ENCODE measurements at places on chromosomes 5 and 9. TPM values are rescaled to one million over a fixed set of nuclear protein-coding genes. Genes with fewer than 3 reads are reported as not detected.

Gene GABRA6
- total RNA-seq = not detected

- no peak for DNase-seq
Measured at GRCh38 chr5:143213231-143213850, 190.1 kb downstream of the NR3C1 start.

Gene DMGDH
- total RNA-seq = 0.87 TPM

Gene GRM6
- not detected for total RNA-seq

GRCh38 chr9:97761879-97762278, 64.7 kb upstream of the XPA start:
- DNase-seq = no peak

DNA sequence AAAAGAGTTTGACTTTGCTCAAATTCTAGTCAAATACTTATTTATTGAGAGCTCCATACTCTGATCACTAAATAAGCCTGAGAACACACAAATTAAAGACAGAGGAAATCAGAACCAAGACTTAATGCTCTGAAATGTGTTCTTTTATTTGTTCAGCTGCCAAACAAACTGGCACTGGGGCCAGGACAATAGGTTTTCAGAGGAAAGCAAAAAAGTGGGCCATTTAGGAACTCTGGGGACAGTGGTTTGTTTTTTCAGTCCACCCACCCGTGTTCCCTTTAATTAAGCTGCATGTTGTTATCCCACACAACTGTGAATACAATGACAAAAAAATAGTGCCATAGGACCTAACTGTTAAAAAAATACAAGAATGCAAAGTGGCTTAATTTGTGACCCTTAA, 95.4 kb upstream of the RETREG1 start:
- DNase-seq = no peak

Gene CD14
- total RNA-seq = 1.8 TPM

DNA sequence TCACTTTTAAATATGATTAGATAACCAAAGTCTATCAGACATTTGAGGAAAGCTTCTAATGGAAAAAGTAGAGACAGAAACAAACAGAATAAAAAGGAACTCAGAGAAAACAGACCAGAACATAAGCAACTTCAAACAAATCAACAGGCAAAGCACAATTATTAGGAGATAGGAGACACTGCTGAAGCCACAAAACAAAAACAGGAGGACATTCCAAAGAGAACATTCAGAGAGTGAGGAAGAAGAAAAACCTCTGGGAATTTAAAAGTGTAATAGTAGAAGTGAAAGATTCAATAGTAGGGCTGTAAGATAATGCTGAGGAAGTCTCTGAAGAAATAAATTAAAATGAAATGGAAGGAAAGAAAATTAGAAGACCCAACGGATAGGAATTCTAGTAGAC, 83.2 kb upstream of the TBCA start:
- no peak for DNase-seq

DNA sequence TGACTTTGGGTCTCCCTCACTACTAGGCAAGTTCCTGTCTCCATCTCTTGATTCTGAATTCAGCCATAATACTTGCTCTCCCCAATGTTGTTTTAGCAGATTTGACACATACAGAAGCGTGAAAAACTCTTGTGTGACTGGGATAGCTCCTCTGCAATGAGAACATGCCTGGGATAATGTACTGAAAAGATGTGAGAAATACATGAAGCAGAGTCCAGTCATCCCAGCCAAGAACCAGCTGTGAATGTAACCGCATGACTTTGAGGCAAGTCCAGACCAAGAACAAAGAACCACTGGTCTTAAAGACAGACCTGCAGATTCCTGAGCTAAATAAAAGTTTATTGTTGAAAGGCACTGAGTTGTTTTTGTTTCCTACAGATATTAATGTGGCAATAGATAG, 135.0 kb downstream of the NMUR2 start:
- no peak for DNase-seq

DNA sequence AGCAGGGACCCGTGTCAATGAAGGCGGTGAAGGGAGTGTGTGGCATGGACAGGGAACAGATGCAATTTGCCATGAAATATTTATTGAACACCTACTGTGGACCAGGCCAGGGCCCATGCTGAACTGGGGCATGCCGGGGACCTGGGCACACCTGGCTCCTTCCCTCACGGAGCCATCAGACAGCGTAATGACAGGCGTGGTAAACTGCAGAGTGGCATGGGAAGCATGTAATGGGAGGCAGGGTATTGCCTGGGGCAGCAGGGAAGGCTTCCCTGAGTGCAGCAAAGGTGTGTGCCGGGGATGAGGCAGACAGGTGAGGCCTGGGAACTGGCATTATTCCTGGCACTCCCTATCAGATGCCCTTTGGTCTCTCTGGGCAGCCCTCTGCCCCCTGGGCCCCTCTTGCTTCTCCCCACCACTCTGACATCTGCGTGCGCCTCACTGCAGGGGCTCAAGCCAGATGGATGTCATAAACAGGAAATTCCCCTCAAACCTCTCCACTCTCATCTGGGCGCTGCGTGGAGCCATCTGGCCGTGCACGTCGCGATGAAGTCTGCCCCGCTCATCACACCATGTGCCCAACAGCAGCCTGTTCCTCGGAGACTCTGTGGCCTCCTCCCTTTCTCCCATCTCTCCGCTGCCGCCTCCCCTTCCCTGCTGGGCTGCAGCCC, 67.6 kb downstream of the HMCN2 start:
- DNase-seq = no peak

Gene JMY
- total RNA-seq = 20.4 TPM

DNA sequence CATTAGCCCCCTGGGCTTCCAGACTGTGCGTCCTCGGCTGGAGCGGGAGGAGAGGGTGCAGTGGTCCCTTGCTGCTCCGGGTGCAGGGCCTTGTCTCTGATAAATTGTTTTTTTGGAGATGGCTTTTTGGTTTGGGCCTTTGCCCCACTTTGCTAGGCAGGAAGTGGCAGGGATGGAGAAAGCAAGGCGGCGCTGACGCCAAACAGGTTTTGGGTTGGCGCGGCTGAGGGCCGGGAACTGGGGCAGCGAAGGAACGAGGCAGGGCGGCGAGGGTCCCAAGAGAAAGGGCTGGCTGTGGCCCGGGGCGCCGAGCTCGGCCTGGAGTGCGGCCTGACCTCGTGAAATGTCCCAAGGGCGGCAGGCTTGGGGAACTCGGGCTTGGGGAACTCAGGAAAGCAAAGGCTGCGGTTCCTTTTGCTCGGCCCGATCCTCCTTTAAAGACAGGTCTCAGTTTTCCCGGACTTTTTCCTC, 4.1 kb downstream of the LHX2 start:
- no peak for DNase-seq

DNA sequence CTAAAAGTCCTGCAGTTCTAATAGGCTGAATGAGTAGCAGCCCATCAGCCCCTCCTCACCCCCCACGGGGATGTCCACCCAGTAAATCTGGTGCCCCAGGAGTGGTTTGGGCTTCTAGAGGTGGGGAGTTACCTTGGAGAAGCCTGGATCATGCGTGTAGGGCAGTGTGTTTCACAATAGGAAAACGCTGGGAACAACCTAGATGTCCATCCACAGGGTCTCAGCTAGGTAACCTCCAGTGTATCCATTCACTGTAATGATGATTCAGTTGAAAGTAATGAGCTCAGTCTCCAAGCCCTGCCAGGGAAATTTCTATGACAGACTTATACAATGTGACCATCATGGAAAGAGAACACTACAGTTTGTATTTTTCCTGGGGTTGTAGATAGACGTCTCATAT, 51.8 kb downstream of the NDST1 start:
- no peak for DNase-seq

GRCh38 chr5:159883522-159883950, 32.7 kb upstream of the ADRA1B start:
- no peak for DNase-seq

GRCh38 chr5:62041156-62041756, 264.8 kb upstream of the KIF2A start:
- no peak for DNase-seq

- DNase-seq = no peak
Measured at GRCh38 chr5:116922532-116922931, 347.9 kb upstream of the SEMA6A start.

GRCh38 chr9:126347911-126348760, 21.5 kb downstream of the MVB12B start:
- DNase-seq = peak; percentile 18

- DNase-seq = no peak
Measured at GRCh38 chr5:174535669-174536068, 188.7 kb upstream of the MSX2 start.

DNA sequence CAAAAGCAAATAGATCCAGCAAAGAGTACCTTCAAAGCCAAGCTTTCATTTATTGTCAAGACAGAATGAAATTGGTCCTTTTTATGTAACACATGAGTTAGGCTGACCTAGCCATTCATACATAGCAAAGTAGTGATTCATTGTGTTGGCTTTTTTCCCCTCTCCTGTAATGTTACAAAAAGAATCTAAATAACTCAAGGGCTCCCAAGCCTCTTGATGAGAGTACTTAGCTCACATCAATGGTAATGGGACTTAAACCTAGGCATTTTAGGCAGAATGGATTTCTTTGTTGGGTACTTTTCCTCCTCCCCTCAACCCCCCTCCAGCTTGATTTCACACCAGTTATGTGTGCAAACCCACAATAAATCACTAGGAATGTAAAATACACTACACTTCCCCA, 123.7 kb downstream of the EBF1 start:
- no peak for DNase-seq

DNA sequence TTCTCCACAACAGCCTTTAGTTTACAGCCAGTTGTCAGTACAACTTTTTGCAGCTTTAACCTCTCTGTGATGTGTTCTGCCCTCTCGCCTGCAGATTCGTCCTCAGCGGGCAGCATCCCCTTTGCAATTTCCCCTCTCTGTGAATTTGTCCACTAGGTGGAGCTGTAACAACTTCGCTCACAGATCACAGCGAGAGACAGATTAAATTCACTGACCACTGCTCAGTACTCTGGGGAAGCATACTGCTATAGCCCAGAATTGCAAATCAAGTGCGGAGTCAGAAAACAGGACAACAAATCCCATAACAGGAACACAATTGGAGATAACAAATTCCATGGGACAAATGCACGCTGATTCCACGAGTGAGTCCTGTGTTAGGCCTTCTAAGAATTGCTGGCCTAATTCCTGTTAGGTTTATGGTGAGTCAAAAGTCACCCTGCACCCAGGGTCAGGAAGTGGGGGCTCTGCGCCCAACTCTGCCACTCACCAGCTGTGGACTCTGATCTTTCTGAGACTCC, 2124.9 kb downstream of the MAT2B start:
- peak; percentile 20 for DNase-seq

Gene NPDC1
- total RNA-seq = 0.39 TPM

DNA sequence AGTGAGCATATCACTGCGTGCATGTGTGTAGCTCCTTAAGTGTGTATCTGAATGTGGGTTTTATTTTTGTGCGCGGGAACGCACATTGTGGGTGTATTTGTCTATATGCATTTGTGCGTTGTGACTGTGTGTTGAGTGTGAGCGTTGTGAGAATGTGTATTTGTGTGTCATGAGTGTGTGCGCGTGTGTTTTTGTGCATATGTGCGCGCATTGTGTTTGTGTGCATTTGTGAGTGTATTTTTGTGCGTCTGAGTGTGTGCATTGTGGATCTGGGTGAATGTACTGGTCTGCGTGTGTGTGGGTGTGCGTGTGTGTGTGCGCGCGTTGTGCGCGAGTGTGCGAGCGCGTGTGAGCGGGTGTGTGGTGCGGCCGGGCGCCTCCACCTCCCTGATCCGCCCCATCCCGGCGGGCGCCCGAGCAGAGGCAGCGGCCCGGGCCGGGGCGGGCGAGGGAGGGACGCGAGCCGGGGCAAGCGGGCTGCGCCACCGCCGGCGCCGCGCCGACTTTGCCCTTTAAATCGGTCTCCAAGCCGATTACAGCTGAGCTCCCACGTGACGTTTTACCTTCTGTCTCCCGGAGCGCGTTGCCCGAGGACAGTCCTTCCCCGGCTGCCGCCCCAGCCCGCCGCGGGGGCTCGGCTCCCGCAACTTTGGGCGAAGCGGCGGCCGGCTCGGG, at the start of gene RASGRF2:
RASGRF2 (plus strand) TSS at position 596 of the 675 bp plus-strand sequence. CDS start 376 bp downstream, outside the sequence.
- DNase-seq = no peak

Gene PCDHGA7
- 2.3 TPM for total RNA-seq

GRCh38 chr9:133354766-133355165, 1.5 kb downstream of the SURF1 start:
- DNase-seq = no peak

Gene PLPPR1
- not detected for total RNA-seq

- DNase-seq = no peak
Measured at GRCh38 chr9:135487281-135488012, 7.9 kb downstream of the PPP1R26 start.

All from B cell (primary cell).